ENCODE measurements at places on chromosomes 1 and 21.

- DNase-seq = no peak
Observed at GRCh38 chr1:222187566-222188332, 360.2 kb downstream of the HHIPL2 start.

DNA sequence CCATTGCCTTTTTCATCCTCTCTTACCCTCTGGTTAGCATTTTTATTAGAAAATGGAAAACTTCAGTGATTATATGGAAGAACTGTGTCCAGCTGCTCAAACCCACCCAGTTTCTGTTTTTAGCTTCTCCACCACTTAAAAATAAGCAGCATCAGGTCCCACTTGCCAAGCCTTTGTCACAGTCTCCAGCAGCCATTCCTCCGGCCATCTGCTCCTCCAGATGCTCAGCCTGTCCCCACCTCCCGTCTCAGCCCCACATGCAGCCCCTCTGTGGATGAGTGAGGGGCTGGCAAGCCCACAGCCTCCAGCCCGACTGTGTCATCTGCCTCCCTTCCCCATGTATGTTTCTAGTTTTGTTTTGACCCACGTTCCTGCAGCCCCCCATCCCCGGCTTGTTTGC, 289.7 kb downstream of the HHAT start:
- DNase-seq = no peak

DNA sequence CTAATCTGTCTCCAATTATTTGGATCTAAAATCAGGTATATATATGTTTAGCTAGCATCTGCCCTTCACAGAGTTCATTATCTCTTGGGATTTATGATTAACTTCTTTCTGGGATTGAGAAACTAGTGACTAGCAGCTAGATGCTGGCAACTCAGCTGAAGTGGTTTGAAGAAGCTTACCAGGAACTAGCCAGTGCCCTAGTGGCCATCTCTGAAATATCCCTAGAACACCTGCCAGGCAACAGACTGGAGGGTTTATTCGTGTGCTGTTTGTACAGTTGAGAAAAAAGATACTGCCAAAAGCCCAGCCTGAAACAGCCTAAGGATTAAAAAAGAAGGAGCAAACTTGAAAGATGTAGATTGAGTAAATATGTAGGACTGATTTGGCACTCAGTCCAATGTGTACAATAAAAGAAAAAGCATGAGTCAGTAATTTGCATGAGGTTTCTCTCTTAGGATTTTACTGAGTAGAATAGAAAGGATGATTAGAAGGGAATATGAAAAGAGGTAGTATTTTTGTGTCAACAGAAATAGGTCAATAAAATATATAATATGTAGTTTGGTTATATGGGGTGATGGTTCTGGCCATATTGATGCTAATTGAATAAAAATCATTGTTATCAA, 1144.6 kb upstream of the ADGRL2 start:
- peak; percentile 0 for DNase-seq

DNA sequence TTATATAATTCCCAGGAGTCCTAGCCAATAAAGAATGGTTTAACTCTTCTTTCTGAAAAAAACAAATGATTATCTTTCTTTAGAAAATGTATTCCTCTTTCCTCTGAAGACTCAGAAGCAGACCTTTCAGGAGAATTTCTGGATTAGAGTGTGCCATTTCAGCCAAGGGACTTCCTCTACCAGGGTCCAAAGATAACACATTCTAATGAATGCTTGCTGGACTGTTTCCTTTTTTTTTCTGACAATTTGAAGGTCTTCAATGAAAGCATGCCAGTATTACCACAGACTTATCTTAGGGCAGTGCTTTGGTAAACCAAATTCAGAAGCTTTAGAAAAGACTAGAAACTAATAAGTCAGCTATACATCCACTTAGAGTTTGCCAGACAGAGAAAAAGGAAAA, 80.5 kb downstream of the RERE start:
- DNase-seq = peak; percentile 62

- no peak for DNase-seq
Observed at GRCh38 chr1:109444346-109444745, 18.1 kb upstream of the PSMA5 start.

DNA sequence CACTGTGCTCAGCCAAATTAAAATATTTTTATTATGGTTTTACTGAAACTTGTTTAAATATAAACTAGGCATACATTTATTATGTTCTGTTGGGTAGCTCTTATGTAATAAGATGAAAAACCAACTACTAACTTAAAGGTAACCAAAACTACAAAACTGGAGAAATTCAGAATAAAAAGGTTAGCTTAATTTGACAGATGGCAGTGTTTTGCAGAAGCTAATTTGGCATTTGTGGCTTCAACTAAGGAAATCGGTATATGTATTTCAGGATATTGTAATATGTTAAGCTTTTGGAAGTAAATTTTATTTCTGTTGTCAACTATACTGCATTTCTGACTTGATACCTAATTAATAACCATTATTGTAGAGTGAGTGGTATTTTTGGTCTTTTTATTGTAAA, 18.8 kb downstream of the USP25 start:
- peak; percentile 29 for DNase-seq
